ENCODE measurements at places on chromosomes 3 and 15.
A peak's percentile ranks its signal among the peaks of the same experiment; 100 is the strongest.

GRCh38 chr3:79285380-79285779 is 482.4 kb downstream of the ROBO1 start:
- no peak for ATAC-seq

- ATAC-seq = peak; percentile 53
Measured at GRCh38 chr15:87528873-87529272, 727.7 kb downstream of the NTRK3 start.

DNA sequence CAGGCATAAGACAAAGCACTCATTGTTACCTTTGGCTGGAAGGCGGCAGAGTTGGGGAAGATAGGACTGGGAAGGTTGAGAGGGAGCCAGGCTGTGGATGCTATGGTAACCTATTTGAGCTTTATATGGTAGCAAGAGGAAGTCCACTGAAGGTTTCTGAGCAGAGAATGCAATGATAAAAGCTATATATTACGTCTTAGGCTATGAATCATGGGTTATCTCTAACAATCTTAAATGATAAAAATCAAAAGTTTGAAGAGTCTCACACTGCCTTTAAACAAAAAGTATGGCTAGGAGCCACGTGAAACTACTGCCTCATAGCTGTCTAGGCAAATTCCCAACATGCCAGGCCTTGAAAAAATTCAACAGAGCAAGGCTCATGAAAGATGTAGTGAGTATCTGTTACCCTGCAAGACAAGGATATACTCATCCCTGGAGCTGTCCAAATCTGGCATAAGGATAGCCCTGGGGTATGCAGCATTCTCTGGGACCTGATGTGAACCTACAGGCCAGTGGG is 4.1 kb downstream of the P3H2 start:
- peak; percentile 38 for ATAC-seq

- no peak for ATAC-seq
Measured at GRCh38 chr15:59886441-59886840, 117.7 kb upstream of the FOXB1 start.

- ATAC-seq = no peak
Measured at GRCh38 chr3:126340943-126341754, 16.1 kb downstream of the KLF15 start.

GRCh38 chr15:76071806-76072205 is 12.0 kb downstream of the TMEM266 start:
- ATAC-seq = no peak

GRCh38 chr3:11607816-11608215 is 35.9 kb downstream of the VGLL4 start:
- ATAC-seq = no peak

DNA sequence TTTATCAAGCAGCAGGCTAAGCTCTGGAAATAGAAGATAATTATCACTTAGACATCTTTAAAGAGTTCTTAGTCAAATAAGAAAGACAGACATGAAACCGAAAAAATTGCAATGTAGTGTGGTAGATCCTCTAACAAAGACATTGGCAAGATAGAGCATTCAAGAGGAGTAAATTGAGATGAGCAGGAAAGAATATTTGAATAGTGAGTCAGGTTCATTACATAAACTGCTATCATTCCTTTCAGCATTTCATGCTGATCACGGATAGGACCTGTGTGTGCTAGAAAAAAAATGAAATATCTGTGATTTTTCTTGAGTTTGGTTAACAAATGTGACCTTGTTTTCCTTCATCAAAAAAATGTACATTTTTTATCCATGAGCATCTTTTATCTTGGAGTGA is 460.9 kb downstream of the OTOL1 start:
- peak; percentile 89 for ATAC-seq

GRCh38 chr15:41301587-41301986 is 30.8 kb downstream of the OIP5 start:
- ATAC-seq = no peak

GRCh38 chr15:54854667-54855066 is 342.1 kb downstream of the RSL24D1 start:
- no peak for ATAC-seq

DNA sequence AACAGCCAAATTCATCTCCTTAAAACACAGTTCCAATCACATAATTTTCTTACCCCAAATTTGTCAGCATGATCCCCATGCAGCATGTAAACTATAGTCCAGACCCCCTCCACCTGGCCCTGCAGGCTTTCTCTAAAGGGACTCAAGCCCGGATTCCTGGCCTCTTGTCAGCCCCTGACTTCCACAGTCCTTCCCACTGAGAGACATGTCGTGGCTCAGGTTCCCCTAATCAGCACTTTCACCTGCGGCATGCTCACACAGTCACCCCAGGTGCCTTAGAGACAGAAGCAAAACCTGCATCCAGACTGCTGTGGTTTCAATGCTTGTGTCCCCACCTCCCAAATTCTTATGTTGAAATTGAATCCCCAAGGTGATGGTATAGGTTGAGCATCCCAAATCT is 372.7 kb upstream of the ATP10A start:
- no peak for ATAC-seq

GRCh38 chr3:29293421-29293820 is 12.6 kb downstream of the RBMS3 start:
- no peak for ATAC-seq

DNA sequence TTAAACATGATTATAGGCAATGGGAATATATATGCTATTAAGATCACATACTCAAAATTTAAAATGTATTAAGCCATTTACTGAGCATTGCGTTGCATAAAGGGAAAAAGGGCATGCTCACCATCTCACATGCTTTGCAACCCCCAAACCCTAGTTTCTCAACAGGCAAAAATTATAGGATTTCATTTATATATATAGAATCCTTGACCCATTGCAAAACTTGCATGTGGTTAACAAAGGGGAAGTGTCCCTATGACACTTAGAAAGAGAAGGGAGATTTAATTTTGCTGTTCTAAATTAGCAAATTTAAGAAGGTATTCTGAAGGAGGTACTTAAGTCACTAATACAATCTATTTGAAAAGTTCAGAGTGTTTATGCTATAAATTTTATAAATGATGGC is 837.8 kb downstream of the DIPK2A start:
- ATAC-seq = no peak

GRCh38 chr15:98387866-98388265 is 260.5 kb upstream of the IGF1R start:
- no peak for ATAC-seq

DNA sequence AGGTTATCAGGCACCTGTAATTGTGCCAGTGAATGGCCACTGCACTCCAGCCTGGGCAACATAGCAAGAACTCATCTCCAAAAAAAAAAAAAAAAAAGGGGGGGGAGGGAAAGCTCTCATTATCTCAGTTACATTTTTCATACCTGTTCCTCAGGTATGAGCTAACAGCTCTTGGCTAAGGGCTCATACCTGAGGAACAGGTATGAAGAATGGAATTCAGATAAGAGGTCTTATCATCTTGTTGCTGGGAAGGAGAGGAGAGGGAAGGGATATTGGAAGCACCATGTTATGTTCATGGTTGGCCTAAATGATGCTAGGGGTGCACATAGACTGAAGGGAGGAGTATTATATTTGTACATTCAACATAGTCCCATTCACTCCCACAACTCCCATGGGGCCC is 2.6 kb downstream of the SLC15A2 start:
- no peak for ATAC-seq

- no peak for ATAC-seq
Measured at GRCh38 chr3:73187328-73187727, 125.9 kb downstream of the EBLN2 start.

GRCh38 chr3:32719335-32719734 is 34.3 kb downstream of the CNOT10 start:
- no peak for ATAC-seq

- ATAC-seq = no peak
Measured at GRCh38 chr3:52083556-52084087, 27.3 kb upstream of the DUSP7 start.

- no peak for ATAC-seq
Measured at GRCh38 chr3:178982137-178982536, 89.5 kb downstream of the ZMAT3 start.

- no peak for ATAC-seq
Measured at GRCh38 chr3:194333981-194334320, 17.2 kb downstream of the CPN2 start.

- no peak for ATAC-seq
Measured at GRCh38 chr15:83082730-83083386, 15.8 kb upstream of the BTBD1 start.

DNA sequence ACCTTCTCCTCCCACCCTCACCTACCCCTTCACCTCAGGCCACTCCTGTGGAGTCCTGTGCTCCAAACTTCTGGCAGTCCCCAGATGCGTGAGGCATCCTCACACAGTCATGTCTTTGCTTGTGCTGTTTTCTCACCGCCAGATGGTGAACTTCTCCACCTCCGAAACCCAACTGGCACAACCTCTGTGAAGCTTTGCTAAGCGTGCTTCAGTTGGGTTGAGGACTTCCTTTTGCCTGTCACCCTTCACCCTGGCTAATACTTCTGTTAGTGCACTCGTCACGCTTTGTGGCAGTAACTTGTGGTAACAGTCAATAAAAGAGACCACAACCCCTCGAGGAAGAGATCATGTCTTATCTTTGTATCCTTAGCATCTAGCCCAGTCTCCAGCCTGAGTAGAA is 42.0 kb upstream of the SKOR1 start:
- ATAC-seq = no peak

DNA sequence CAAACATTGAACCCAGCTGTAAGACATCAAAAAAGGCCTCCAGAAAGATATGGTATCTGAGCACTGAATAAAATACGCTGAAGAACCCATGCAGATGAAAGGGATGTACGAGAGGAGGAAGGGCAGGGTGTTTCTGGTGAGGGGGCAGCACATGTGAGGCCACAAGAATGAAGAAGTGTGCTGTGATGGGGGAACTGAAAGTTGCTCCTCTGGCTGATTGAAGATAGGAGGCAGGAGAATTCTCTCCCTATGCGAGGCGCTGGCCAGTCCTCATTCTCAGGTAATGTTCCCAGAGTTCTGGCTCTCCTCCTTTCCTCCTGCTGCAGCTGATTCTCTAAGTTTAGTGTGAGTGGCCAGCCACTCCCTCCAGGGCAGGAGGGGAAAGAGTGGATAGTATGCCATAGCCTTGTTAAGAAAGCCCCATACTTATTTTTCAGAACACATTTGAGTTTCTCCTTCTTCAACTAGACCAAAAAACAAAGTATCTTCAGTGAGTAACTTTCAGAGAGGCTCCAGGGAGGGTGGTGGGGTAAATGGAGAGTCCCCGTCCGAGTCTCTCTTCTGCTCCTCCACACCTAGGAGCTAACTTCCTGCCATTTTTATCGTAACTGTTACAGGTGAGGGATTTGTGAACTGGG is 26.9 kb upstream of the MYO1E start:
- ATAC-seq = no peak

DNA sequence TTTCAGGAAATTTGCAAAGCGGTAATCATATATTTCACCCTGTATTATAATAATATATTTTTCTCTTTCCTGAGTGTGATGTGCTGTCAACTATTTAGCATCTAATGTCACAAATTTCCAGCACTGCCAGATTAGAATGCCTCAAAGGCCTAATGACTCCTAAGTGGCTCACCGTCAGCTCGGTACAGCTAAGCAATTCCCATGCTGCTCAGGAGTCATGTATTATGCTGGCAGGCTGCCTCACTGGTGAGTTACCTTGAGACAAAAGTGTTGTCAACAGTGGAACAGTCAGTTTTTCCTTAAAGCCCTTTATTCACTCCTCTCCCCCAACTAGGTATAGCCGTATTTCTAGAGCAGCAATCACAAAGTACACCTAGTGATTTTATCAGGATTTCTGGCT is 83.6 kb downstream of the NSUN3 start:
- ATAC-seq = no peak

- ATAC-seq = no peak
Measured at GRCh38 chr3:112399064-112399463, 66.1 kb downstream of the CD200 start.

GRCh38 chr3:7978087-7978422 is 523.6 kb upstream of the LMCD1 start:
- no peak for ATAC-seq

GRCh38 chr15:73700041-73700842 is 16.1 kb downstream of the CD276 start:
- ATAC-seq = peak; percentile 75

DNA sequence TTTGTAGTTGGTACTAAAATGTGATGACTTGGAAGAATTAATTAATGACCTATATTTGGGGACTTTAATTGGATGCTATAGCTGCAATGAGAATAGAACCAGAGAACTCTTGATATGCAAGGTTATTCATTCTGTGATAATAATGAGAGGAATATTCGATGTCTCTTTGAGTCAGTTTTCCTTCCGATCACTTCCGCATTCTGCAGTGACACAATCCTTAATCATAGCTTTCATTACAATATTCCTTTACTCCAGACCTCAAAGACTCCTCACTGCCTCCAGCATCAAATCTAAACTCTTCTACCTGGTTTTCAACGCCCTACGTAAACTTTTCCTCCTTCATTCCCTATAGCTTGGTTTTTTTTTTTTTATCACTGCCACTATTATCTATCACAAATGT is 21.6 kb downstream of the B3GNT5 start:
- 0 out of 3 replicates have a peak, but pooled peaks have one; percentile 11 for ATAC-seq

DNA sequence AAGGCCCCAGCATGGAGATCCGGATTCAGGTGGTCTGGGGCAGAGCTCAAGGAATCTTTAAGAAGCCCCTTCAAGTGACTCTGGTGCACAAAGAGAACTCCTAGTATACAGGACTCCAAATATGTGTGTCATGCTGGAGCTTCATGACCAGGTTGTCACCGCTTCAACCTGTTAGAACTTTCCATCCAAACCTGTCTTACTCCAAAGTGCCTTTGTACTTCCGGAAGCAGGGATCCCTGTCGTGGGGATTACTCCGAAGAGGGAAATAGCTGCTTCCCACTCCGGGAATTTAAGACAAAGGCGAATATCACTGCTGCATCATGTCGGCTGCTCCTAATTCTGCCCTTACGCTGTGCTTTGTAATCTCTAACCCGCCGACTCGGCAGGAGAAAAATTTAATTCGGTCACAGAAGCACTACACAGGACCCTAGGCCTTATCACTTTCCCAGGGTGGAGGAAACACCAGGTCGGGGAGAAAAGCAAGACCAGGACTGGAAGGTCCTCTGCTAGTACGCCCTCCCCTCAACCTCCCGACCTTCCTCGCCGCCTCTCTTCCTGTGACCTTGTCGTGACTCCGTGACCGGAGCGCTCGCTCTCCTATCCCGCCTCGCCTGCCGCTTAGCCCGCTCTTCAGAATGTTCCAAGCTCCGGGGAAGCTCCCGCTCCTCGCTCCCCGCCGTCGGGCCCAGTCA is 730 bp downstream of the HIGD1A start:
- ATAC-seq = peak; percentile 60
